ENCODE measurements at places on chromosomes 6 and 20.

DNA sequence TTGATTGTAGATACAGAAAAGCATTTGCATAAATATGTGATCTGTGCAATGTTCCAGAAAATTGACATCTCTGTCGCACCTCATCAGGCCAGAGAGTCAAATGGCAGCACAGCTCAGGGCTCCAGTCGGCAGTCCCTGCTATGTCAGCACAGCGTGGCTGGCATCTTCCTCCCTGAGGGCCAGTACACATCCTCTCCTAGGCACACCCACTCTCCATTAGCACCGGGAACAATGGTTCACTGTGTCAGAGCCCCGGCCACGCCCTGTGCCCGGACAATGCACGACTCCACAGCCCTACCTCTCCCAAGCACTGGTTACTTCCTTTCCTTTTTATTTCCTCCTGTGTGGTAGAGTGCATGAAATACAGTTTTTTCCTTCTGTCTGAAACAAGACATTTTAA is 114.9 kb downstream of the FOXC1 start:
- DNase-seq: no peak

GRCh38 chr6:128057946-128058345 is 157.1 kb upstream of the THEMIS start:
- DNase-seq: no peak

DNA sequence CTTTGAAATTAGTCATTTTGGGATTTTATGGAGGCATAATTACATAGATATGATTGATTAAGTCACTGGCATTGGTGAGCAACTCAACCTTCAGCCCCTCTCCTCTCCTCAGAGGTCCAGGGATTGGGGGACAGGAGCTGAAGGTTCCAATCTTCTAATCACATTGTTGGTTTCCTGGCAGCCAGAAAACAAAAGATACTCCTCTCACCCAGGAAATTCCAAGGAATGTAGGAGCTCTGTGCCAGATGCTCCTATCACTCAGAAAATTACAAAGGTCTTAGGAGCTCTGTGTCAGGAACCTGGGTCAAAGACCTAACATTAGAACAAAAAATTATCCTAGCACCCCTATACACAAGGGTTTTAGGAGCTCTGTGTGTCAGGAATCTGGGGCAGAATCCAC is 679.7 kb upstream of the ID4 start:
- no peak for DNase-seq

DNA sequence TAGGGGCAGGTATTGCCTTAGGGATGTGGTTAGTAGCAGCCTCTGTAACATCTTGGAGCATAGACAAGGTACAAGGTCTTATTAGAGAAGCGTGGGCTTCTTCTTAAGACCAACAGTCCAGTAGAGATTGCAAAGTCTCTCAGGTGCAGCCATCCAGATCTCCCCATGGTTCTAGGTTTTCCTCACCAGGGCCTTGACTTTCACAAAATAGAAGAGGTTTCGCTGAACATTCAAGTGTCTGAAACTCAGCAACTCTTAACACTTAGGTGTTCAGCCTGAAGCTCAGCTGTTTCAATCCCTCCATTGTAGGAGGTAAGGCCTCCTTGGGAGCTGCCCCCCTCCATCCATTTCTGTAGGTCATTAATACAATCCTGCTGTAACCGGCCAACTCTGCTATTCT is 44.4 kb downstream of the GOPC start:
- DNase-seq: no peak
